Activated CD4-positive, alpha-beta T cell treated with anti-CD3 and anti-CD28 coated beads for 4 hours (primary cell): ENCODE measurements at places on chromosomes 11 and 22.

DNA sequence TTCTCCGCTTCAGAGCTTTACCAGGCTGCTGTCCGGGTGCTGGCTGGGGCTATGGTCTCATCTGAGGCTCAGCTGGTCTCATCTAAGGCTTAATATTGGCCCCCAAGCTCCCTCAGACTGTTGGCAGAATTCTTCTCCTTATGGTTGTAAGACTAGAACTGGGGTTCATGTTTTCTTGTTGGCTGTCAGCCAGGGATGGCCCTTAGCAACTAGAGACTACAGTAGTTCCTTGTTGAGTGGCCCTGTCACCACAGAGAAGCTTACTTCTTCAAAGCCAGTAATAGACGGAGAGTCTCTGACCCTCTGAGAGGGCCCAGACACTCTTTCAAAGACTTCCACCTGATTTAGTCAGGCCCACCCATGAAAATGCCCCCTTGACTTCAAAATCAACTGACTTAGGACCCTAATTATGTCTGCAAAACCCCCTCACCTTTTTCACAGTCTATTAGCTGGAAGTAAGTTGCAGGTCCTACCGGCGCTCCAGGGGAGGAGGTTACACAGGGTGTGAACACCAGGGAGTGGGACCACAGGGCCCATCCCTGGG lies 24.2 kb upstream of the TREH start:
- DNase-seq, result no peak

- DNase-seq, result no peak
These were observed 99.7 kb upstream of the VPREB1 start for GRCh38 chr22:22144858-22145257.

GRCh38 chr11:119099711-119100110 lies 1.9 kb downstream of the DPAGT1 start:
- DNase-seq, result no peak

GRCh38 chr11:45917286-45917622 lies 423 bp downstream of the PEX16 start:
- no peak for DNase-seq

GRCh38 chr11:9530901-9531625 lies 42.4 kb upstream of the WEE1 start:
- DNase-seq, result no peak

DNA sequence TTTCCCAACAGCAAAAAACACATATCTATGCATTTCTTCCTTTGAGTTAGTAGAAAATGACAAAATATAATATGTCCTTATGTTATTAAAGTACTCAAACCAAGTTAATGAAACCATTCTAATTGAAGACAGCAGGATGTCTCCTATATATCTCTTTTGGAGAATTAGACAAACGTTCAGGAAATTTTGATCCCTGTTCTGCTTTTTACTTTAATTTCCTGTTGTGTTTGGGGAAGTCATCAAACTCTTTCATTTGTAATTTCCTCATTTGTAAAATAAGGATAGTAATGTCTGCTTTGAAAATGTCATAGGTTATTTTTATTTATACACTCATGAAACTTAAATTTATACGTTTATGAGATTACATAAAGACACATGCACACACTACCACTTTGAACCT lies 281.8 kb upstream of the ANO5 start:
- no peak for DNase-seq

DNA sequence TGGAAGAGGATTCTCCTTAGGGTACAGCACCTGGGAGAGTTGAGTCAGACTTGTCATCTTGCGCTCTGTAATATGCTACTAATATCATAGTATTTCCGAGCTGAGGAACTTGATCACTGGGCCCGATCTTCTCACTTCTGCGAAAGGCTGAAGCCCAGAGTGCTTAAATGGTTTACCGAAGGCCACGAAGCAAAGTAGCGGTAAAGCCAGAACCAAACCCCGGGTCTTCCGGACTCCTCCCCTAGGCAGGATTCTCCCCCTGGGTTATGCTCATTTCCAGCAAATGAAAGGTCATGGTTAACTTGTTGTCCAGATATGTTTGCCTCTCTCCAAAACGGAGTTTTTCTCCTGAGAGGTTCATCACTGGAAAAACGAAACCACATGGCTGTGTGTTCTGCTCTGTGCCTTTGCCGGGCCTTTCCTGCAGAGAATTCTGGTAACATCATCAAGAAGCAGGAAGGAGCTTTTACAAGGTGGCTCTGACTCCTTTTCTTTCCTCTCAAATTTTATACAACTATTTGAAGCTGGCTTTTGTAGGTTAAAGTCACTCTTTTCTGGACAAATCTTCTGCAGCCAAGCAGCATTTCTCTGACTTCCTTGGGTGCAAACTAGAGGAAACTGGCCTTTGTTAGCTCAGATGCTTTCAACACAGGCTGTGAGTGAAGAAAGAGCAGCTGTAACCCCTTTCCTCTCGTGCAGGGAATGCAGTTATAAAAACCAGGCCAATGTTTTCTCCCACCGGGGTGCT lies 35.5 kb downstream of the UBASH3B start:
- peak; percentile 12 for DNase-seq

- no peak for DNase-seq
These were observed 60.8 kb upstream of the CCDC179 start for GRCh38 chr11:22920939-22921565.

DNA sequence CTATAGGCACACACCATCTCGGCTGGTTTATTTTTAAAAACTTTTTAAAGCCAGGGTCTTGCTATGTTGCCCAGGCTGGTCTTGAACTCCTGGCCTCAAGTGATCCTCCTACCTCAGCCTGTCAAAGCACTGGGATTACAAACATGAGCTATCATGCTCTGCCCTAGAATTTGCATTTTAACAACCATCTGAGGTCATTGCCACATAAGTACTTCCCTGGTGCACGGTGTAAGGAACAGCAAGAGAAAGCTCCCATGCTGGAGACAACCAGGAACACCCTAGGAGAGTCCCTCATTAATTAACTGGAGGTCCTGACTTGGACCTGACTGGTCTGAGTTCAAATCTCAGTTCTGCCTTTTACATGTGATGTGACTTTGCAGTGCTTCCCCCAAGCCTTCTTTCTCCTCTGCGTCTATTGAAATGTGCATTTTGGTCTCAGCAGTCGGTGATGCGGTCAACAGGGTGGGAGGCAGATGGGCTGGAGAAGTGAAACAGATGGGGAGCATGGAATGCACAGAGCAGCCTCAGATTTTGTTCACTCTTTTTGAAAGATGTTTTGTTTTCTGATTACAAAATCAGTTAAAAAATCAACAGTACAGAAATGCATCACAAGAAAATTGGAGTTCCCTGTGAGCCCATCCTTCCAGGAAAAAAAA lies 146.5 kb downstream of the MYO18B start:
- no peak for DNase-seq

DNA sequence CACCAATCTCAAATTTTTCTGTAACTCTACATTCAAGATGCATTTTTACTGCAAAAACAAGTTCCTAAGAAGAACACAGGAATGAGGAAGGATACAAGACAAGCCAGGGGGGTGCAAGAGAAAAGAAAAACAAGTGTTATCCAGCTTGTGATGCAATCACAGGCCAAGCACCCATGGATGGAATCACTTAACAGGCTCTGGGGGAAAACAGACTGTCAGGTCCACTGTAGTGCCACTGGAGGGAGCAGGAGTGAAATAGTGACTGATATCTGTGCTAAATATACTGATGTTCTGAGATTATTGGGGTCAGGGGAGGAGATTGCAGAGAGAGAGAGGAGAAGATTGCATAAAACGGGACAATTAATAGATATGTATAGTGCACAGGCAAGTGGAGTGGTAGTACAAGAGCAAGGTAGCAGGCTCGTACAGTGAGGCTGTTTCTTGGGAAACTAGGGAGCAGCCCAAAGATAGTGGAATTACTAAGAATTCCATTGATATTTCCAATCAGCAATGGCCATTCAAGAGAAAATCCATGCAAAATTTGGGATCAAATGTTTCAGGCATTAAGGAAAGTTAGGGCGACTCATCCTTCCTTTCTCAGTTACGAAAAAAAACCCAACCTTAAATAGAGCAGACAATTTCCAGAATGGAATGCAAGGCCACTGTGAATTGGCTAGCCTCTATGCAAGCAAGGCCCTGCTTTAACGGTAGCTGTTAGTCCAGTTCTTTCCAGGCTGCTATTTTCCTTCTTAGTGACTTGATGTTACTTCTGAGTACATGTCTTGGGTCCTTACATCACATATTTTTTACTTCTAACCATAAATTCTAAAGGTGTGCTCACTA lies 52.2 kb upstream of the CEP126 start:
- DNase-seq, result no peak

GRCh38 chr11:35393098-35393497 lies 26.3 kb downstream of the SLC1A2 start:
- DNase-seq, result no peak

DNA sequence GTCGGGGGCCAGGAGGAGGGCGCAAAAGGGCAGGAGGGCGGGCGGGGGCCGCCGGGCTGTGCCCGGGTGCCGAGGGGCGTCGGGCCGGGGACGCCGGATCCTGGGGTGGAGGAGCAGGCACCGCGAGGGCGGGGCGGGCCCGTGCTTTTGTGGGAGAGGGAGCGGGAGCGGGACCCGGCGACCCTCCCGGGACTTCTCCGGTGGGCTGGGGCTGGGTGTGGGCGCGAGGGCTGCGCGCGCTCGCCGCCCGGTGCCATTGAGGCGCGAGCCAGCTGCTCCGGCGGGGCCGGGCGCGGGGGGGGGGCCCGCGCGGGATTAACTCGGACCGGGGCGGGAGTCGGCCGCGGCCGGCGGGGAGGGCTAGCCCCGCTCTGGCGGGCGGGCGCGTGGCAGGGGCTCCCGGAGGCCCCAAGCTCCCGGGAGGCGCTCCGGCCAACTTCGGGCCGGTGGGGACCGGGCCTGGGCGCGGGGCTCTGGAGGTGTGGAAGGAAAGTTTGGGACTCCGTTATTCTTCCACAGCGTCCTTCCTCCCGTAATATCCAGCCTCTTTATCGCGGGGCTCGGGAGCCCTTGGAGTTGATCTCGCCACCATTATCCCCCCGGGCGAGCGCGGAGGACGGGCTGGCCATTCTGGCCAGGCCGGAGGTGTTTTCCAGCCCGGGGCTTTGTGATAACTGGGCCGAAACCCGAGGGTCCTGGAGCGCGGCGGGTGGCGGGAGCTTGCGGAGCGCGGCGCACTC lies 936 bp downstream of the CECR2 start:
- DNase-seq, result no peak

- DNase-seq, result no peak
These were observed 110.5 kb downstream of the DDX10 start for GRCh38 chr11:108775324-108775723.

GRCh38 chr11:85164743-85165142 lies 462.4 kb downstream of the DLG2 start:
- no peak for DNase-seq

DNA sequence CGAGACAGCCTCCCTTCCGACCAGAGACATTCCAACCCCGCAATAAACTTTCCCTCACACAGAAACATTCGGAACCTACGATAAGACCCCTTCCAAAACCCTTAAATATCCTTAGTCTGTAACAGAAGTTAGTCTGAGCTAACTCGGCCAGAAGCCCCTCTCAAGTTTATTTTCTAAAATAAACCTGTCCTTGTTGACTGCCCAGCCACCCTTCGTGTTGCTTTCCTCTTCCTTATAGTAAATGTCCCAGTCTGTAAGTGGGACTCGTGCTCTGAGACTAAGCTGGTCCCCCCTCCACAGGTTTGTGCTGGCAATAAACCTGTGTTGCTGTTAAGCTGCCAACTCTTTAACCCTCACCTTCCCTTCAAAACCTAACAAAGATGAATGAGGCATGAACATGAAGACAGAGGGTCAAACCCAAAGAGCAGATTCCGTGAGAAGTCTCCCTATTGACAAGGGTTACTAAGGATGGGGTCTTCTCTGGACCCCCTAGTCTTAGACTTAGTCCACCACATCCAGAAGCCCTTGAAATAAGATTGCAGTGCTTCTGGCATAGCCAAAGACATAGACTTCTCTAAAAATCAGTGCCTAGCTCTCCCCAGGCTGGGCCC lies 18.2 kb downstream of the MIF start:
- no peak for DNase-seq

GRCh38 chr11:27678242-27678641 lies 22.0 kb downstream of the BDNF start:
- DNase-seq, result no peak

DNA sequence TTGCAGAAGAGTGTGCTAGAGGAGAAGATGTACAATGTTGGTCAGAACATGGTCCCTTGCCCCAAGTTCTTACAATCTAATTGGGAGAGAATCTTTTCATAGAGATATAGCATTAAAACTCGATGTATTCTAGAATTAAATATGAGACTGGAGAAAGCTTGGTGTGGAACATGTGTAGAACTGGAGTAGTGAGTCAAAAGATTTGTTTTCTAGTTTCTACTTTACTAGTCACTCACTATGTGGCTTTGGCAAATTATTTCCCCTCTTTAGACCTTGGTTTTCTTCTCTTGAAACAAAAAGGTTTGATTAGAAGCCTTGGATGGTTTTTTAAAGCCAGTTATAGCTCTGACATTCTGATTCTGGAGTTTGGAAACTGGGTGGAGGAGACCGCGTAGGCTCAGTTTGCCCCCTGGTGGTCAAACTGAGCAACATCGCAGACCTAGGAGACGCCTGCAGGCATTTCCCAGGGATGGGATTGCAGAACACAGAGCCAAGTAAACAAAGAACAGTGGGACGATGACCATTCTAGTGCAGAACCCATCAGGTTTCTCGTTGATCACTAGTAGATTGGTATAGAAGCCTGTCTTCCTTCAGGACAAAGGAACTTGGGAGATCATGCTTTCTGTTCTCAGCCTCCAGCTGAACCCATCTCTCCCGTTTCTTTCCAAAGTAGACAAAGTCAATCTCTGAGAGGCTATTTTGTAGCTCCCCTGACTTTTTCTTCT lies 8.5 kb upstream of the CHRDL2 start:
- peak; percentile 43 for DNase-seq

DNA sequence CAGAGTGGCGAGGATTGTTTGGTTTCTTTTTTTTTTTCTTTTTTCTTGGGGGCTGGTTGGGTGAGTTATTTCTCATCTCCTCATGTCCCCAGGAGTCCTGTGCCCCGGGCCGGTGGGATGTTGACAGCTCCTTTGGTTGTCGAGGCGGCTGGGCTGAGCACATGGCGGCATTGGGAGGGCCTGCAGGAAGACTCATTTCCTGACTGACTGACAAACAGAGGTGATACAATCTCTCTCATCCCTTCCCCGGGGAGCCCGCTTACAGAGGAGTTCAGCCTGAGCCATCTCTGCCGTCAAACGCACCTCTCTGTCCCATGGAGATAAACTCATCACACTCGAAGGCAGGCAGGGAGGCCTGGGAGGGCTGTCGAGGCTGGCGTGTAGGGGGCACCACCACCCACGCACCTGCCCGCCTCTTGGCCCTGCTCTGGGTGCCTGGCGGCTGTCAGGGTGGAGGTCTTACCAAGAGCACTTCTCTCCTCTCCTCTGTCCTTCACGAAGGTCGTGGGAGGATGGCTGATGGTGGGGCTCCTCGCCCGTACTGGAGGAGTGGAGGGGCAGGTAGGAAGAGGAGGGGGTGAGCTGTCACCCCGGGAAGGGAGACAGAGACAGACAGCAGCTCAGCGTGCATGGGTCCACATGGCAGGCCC lies 60.0 kb upstream of the NECTIN1 start:
- no peak for DNase-seq

DNA sequence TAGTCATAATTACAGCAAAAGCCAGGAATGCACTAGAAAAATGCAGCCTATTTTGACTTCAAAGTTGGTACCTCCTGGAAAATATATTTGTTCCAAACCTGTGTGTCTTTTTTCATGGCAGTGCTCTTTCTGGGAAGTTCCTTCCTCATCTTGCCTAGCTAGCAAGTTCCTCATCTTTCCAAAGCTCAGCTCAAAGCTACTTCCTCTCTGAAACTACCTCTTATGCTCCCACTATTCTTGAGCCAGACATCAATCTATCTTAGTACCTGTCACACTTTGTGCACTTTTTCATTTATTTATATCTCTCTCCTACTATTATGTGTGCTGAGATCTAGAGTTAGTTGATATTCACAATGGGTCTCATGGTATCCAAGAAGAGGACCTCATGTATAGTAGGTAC lies 191.6 kb upstream of the CCDC90B start:
- DNase-seq, result no peak

- no peak for DNase-seq
These were observed 300.6 kb upstream of the C11orf87 start for GRCh38 chr11:109121173-109121932.
